ENCODE measurements at places on chromosomes 7 and 10.

DNA sequence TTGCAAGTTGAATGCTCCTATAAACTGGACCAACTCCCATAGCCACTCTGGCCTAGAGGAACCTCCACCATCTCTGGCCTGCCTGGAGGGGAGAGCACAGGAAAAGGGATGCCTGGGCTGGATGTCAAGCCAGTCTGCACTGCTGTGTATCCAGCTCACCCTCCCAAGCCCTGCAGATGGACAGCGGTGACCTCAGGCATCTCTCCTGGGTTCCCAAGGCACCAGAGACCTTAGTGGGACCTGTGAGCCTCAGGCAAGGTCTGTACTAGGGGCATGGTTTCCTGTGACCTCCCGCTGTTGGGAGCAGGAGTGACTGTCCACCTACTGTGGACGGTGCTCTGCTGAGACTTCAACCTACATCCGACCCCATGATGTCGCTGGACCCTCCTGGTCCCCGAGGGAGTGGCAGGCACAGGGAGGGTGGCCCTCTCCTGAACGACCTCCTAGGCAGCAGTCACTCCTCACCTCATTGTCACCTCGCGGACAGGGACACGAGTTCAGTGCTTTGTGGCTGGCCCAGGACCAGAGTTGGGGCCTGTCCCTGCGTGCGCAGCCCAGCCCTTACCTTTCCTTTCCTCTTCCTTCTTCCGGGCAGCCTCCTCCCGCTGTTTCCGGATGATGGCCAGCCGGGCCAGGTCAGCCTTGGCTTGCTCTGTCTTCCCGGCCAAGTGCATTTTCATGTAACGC is 11.0 kb downstream of the PDAP1 start:
- no peak for DNase-seq

DNA sequence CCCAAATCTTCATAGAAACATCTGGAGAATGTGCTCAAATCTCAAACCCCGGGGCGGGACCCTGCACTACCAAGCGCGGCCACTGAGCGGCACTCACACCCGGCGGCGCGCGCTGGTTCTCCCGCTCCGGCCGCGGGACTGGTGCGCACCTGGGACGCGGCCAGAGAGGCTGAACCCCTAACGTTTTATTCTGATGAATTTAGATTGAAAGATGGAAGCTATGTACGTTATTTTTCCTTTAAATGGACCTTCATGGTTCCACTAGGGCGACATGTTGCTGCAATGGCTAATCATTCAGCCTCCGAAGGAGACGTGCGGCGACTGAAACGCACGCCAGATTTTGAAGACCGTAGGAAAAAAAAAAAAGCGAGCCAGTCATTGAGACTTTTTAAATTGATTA is 107.0 kb upstream of the INSIG1 start:
- DNase-seq: peak; percentile 34

DNA sequence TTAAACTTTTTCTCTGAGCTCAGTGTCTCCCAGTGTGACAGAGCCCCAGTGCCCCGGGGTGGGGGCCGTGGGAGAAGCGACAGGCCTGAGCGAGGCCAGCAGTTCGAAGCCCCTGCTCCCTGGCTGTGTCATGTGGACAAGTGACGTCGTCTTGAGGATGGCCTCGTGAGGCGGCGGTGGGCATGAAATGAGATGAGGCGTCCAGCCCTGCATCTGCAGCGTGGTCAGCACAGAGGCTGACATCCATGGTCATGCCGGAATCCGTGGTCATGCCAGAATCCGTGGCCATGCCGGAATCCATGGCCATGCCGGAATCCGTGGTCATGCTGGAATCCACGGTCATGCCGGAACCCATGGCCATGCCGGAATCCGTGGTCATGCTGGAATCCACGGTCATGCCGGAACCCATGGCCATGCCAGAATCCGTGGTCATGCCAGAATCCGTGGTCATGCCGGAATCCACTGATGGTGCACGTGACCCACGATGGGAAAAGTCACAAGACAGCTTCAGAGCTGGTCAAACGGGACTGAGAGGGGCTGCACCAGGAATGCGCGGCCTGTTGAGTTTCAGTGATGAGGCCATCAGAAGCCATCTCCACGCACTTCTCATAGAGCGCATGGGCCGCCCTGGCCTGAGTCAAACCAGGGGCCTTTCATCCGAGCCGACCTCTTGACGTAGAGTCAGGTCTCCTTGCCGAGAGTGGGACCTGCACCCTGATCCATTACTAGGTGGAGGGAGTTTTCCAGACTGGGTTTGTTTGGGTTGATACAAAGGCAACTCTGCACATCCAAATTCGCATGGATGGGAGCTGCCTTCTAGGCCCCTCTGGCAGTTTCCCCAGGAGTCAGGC is 342.5 kb downstream of the PTPRN2 start:
- no peak for DNase-seq

DNA sequence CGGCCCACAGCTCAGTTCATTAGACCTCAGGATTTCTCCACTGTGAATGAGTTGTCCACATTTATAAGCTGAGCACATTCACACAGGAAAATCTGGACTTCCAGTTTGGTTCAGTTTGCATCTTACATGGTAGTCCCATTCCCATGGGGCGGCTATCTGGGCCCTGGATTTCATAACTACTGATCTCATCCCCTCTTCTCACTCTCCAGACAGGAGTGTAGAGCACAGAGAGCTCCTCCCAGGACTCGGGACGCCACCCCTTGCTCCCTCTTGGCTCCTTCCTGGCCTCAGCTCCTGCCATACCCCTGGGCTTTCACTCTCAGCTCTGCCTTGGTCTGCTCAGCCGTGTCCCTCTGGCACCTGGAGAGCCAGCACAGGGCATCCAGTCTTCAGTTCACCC is 117.6 kb upstream of the TCERG1L start:
- DNase-seq: no peak

- DNase-seq: no peak
Measured at GRCh38 chr10:43046288-43046991, 30.4 kb upstream of the RET start.

GRCh38 chr10:28586176-28586575 is 53.3 kb downstream of the WAC start:
- no peak for DNase-seq

DNA sequence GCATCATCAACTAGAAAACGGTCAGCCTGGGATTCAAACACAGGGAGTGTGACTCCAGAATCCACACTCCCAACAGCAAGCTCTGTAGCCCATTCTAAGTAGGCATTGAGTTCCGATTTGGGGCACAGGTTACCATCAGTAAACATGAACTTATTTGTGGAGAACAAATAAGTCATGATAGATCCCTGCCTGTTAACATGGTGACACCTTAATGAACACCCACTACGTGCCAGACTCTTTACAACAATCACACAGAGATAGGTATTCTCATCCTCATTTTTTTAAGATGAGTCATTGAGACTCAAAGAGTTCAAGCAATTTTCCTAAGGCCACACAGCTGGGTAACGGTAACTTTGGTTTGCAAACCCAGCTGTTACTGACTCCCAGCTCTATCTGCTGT is 91.5 kb downstream of the LYZL2 start:
- peak; percentile 38 for DNase-seq

DNA sequence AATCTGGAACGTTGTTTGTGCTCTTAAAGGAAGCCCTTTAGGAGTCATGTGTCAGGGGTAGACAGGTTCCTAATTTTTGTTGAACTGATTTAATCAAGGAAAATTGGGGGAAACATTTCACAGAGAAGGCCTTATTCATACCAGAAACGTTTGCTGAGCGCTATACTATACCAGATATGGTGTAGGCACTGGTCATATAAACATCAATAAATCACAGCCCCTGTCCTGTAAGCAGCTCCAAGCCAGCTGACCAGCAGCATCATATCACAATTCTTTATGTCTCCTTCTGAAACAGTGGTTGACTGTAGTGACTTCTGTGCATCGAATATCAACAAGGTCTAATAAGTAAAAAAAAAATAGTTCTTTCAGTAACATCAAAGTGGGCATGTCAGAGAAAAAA is 1.1 kb downstream of the TMEM178B start:
- no peak for DNase-seq

GRCh38 chr10:88728107-88728763 is 22.2 kb downstream of the LIPK start:
- peak; percentile 30 for DNase-seq

GRCh38 chr7:44216521-44217222 is 15.9 kb downstream of the YKT6 start:
- no peak for DNase-seq

DNA sequence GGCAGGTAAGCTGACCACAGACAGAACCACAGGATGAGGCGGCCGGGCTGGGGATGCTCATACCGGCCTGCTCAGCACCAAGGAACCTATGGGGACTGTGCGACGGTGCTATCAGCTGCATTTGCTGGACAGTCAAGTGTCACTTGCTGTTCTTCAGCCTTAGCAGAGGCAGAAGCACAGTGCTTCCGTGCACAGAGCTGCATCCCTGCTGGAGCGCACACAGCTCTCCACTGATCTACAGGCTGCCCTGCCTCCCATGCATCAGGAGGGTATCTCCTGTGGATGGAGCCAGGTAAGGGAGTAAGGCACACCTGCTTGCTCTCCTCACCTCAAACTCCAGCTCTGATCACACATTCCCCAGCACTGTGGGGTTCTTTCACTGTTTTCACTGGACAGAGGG is 97.5 kb downstream of the TNS3 start:
- DNase-seq: no peak

GRCh38 chr7:3294432-3295100 is 6.5 kb upstream of the SDK1 start:
- DNase-seq: no peak

DNA sequence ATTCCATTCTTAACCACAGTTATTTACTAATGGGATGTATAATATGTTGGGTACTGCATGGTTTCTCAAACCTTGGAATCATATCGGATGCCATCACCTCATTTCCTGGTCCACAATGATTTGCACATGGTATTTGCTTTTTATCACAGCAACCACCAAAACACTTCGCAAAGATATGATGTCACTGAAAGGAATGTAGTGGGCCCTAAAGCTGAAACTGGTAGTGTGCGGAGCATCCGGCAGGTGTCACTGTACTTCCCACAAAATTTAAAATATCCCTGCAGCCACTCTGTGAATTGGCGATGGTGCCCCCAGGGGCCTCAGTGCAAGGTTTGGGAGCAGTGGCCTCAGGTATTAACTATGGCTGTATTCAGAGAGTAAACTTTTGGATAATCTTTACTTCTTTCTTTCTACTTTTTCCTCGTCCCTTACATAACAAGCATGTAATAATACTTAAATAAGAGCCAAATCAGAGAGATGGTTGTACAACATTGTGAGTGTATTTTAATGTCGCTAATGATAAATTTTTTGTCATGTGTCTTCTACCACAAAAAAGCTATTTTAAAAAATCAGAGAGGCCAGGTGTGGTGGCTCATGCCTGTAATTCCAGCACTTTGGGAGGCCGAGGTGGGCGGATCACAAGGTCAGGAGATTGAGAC is 66.2 kb downstream of the FAM241B start:
- DNase-seq: peak; percentile 91

DNA sequence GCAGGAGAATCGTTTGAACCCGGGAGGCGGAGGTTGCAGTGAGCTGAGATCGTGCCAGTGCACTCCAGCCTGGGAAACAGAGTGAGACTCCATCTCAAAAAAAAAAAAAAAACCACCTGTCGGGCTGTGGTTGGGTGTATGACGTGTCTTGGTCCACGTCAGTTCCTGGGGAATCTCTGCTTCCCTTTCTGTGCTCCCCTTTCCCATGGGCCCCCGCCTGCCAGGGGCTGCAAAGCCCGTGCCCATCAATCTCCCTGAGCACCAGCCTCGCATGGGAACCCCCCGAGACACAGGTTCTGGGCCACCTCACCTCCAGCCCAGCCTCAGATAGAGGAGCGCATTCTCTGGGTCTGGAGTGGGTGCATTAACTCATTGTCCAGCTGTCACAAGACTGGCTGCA is 2.3 kb upstream of the SH2B2 start:
- no peak for DNase-seq

DNA sequence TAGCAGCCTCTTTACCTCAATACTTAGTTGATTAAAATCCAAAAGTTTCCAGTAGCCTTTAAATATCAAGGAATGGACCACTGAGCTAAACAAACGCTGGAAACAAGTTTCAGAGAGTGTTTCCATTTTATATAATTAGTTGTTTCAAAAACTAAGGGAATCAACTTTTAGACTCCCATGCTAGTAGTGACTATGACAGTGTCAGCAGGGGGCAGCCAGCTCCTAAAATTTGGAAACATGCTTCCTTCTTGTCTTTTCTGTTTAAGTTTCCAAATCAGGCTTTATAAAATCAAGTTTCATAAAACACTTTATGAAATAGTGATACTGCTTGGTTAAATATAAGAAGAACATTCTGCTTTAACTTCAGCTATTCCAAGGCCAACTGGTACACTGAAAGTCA is 138.2 kb upstream of the TMEM229A start:
- peak; percentile 32 for DNase-seq

- no peak for DNase-seq
Measured at GRCh38 chr7:28520074-28521015, 108.0 kb downstream of the CREB5 start.

DNA sequence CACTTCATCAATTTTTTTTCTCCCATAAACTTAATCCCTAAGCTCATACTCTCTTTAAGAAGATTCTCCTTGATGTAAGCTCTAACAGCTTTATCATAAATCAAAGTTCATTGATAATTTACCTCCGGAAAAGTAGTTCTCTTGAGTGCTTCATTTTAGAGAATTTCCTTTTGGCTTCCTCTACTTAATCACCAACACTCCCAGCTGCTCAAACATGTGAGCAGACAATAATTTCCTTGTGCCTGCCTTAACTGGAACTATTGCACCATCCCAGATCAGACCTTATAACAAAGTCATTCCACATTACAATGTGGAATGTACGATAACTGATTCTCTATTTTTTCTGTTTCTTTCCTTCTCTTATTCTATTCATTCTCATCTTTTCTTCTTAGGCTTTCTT is 5.9 kb downstream of the FEZF1 start:
- DNase-seq: no peak

DNA sequence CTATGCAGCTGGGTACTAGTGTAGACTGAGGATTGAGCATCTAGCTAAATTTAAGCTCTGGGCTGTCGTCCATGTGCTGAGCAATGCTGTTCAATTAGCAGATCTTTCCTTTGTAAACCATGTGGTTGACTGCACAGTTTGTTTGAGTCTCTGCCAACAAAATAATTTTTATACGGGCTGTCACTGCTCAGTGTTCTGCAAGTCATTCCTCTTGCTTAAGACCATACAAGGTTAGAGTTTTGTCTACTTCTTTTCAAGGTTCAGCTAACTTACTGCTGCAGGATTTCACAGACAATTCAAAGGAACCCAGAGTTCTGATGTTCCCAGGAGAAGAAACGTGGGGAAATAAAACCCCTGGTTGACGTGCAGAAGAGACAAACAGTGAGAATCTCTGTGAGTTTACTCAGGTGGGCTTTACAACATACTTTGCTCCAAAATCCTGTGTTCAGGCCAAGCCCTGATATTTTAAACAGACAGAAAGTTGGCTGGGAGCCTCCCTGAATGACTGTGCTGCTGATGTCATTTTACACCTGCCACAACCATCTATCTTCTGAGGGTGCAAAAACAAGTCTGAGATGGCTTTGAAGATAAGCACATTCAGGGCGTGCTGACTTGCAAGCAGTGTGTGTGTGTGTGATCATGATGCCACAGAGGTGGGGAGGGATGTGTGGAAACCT is 177.1 kb upstream of the SVIL start:
- peak; percentile 83 for DNase-seq

- no peak for DNase-seq
Measured at GRCh38 chr10:56928714-56929113, 567.7 kb upstream of the ZWINT start.

- DNase-seq: no peak
Measured at GRCh38 chr10:89750441-89750840, 49.1 kb downstream of the KIF20B start.
